ENCODE measurements at places on chromosomes 12 and 14.
A peak's percentile ranks its signal among the peaks of the same experiment; 100 is the strongest.

DNA sequence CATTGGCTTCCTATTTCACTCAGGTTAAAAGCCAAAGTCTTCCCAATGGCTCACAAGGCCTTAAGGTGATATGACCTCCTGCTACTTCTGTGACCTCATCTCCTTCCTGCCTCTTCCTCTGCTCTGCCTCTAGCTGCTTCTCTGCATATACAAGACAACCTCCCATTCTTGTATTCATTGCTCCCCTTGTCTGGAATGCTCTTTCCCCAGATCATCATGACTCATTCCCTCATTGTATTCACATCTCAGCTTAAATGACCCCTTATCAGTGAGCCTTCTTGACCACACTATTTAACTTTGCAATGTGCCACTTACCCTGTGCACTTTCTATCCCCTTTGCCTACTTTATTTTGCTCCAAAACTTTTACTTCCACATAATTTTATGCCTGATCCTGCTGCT, 90.2 kb downstream of the PPP1R12A start:
- DNase-seq = no peak

GRCh38 chr12:51351913-51352532, 5.5 kb upstream of the CELA1 start:
- DNase-seq = peak; percentile 31

GRCh38 chr12:94550964-94551363, 91.3 kb upstream of the CEP83 start:
- DNase-seq = no peak

DNA sequence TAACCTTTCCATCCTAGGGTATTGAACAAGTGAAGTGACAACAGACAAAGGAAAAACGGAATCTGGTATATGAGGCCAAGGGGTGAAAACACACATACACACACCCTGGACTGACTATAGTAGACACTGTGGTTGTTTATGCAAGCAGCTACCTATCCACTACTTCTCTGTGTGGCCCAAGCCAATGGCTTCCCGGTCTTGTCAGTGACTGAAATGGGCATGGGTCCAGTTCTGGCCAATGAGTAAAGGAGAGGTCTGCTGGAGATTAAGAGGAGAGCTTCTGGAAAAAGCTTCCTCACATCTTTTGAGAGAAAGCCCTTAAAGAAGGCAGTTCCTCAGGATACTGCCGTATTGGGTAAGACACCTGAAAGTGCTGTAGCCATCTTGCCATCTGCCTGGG, 19.3 kb downstream of the MBIP start:
- DNase-seq = no peak

GRCh38 chr14:71094722-71095121, 187.5 kb downstream of the PCNX1 start:
- no peak for DNase-seq

GRCh38 chr14:73386342-73386741, 72.0 kb downstream of the NUMB start:
- DNase-seq = no peak

DNA sequence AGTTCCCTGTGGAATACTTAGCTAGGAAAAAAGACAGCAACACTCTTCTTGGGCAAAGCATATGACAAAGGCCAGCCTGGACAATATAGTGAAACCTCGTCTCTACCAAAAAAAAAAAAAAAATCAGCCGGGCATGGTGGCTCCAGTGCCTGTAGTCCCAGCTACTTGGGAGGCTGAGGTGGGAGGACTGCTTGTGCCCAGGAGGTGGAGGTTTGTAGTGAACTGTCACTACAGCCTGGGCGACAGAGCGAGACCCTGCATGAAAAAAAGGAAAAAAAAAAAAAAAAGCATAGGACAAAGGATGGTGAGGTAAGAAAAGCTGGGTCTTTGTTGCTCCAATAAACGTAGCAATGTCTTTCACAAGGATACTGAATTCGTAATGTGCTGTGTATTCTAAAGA, 1.1 kb downstream of the TXNDC16 start:
- no peak for DNase-seq

- DNase-seq = no peak
Observed at GRCh38 chr12:4648104-4648500, 749 bp downstream of the AKAP3 start.
